HL-60 (cell line): ENCODE measurements at places on chromosomes 6 and 20.

- peak; percentile 15 for DNase-seq
Measured at GRCh38 chr6:50791900-50792508, 26.7 kb upstream of the TFAP2B start.

DNA sequence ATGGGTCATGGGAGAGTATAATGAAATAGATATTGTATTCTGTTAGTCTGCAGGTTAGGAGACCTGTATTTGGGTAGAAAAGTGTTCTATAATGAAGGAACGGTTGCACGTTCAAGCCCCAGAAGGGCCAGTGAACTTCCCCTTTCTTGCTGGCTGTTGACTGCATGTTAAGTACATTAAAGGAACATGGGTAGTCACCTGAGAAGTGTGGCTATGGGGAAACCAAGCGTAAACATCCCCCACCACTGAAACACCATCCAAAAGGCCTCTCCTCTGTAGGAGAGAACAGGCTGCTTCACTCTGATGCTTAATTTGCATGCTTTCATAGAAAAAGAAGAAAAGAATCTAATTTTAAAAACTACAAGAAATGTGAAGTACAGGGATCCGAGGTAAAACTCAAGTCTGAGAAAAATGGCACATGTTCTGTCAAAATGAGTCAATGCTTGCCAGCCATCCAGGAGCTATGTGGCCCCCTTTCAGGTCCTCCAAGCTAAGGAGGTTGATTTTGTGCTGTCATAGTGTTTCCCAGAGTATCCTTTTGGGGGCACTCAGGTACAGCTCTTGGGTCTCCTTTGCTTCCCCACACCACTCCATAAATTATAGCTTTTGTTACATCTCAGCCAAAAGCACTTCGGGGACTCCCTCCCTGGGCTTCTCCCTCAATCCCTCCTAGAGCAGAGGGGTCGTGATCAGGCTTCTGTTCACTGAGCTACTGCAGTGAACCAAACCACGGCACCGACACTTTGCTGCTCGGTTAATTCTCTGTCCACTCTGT, 283.7 kb upstream of the AGPAT4 start:
- DNase-seq, result no peak

DNA sequence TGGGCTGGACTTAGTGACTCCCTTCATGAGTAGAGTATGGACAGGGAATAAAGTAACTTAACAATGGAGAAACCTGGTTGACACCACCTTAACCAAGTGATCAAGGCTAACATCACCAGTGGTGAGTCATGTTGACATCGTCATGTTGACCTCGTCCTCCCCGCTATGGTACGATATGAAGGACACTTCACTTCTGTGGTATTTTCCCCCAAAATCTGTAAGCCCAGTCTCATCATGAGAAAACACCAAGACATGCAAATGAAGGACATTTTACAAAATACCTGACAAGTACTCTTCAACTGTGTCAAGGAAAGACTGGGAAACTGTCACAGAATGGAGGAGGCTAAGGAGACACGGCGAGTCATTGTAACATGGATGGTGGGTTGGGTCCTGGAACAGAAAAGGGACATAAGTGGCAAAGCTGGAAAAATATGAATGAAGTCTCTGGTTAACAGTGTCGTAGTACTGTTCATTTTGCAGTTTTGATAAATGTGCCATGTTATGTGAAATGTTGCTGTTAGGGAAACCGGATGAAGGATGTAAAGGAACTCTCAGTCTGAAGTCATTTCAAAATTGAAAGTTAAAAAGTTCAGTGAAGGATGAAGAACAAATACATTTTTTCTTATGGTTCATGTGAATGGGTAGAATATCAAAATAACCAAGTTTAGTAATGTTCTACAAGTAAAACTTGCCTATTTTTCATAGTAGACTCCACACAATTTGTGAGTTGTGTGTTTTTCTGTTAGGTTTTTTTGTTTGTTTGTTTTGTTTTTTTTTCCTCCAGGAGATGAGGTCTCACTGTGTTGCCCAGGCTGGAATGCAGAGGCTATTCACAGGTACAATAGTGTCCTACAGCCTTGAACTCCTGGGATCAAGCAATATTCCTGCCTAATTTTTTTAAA, 247.5 kb downstream of the TMEM242 start:
- no peak for DNase-seq

- DNase-seq, result peak; percentile 3
Measured at GRCh38 chr6:169868458-169868857, 117.0 kb downstream of the ERMARD start.

DNA sequence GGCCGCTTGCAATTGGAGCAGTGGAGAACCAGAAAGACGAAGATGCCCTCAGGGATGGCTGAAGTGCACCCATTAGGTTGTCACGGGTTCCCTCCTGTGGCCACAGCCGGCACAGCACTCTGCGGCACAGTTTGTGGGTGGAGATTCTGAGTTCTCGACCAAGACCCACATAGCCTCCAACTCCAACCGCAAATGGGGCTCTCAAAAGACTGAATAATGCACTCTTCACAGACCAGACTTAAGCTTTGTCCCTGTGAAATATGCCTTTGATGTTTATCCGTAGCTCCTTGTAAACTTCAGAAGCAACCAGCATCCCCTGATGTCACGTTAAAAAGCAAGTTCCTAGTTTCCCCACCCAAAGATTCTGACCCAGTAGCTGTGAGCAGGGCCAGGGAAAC, 934 bp upstream of the CST9 start:
- no peak for DNase-seq

DNA sequence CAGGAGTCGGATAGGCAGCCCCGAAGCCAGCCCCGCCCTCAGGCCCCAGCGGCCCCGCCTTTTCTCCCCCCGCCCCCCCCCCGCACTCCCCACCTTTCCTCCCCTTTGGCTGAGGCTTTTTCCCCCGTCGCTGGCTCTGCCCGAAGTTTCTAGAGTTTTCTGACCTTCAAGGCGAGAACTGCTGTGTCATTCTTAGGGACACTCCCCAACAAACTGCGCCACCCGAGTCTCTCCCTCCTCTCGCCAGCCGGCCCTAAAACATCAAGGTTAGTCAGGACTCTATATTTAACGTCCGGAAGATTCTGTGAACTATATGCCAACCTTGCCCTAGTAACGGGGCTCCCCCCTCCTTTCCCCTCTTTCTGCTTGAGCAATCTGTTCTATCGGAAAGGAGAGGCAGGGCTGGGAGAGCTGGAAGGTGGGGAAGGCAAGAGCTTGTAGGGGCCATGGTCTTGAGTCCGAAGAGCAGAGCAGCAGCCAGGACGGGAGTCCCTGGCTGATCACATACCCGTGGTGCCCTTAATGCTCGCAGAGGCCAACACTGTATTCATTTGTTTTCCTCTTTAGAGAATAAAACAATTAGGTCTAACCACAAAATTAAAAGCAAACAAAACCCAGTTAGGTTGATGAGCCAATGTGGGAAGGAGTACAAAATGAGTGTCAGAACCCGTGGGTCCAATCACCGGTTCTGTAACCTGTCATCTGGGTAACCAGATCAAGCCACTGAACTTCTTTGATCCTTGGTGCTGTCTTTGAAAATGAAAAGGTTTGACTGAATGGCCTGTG, 5.3 kb upstream of the HSPA1B start:
- peak; percentile 86 for DNase-seq

- no peak for DNase-seq
Measured at GRCh38 chr20:20755231-20755630, 42.8 kb upstream of the RALGAPA2 start.

DNA sequence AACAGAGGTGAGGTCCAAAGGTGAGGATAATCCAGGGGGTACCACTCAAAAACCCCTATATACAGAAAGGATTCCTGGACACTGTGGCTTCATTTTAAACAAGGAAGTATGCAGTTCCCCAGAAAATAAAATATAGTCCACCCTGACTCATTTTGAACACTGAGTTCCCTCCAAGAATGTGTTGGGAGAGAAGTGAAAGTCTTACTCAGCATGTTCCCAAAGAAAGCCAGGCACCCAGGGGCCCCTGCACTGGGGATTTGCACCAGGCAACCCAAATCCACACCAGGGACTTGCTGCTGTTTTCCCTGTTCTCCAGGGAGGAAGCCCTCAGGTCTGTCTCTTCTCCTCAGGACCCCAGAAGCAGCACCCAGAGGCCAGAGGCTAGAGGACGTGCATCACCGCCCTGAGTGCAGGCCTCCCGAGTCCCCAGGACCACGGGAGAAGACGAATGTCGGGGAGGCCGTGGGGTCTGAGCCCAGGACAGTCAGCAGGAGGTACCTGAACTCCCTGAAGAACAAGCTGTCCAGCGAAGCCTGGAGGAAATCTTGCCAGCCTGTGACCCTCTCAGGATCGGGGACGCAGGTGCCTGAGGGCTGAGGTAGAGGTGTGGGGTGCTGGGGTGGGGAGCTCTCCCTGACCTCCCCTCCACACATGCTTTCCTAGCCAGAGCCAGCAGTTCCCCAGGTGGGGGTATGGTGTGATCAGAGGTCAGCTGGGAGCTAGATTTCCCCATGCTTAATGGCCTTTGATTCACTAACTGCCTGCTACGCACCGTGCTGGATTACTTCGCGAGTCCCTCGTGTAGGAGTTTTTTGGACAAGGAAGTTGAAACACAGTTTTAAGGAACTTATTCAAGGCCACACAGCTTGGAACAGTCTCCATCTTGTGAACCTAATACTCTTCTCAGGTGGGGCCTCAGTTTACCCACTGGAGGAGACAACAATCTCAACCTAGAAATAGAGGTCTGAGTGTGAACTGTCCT, 3.3 kb downstream of the FGD2 start:
- DNase-seq, result no peak

GRCh38 chr20:59608396-59608795, 4.1 kb downstream of the PHACTR3 start:
- DNase-seq, result no peak

DNA sequence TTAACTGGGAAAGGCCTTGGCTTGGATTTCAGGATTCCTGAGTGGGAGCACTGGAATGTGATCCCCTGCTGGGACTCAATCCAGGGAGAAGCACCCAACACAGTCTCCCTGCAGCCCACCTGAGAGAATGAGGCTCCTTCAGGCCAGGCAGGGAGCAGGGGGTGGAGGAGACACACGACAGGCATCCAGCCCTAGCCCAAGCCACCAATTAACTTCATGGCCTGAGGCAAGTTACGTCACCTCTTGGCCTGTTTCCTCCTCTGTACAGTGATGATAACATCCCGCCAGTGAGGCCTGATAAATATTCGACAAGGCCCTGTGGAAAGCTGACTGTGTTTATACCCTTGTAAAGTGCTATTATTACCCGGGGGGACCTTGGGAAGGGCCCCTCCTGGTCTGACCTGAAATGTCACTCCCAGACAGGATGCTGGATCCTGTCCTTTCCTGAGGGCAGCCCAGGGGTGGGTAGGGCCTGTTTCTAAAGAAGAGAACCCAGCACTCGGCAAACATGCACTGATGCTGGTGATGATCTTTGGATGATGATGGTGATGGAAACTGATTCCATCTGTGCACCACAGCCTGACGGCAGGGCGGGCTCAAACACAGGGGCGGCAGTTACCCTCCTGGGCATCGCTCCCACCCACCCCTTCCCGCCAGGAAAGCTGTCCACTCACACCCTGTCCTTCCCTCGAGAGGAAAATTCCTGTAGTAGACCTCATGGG, 12.4 kb downstream of the FRS3 start:
- no peak for DNase-seq
